ENCODE measurements at places on chromosomes 5 and 9. TPM values are rescaled to one million over a fixed set of nuclear protein-coding genes. Genes with fewer than 3 reads are reported as not detected.

CDH9 gene
- total RNA-seq = not detected

FAT2 gene
- total RNA-seq = not detected

DHX29 gene
- total RNA-seq = 15.4 TPM

MEIKIN gene
- total RNA-seq = not detected

PCDH12 gene
- not detected for total RNA-seq

PCDHA9 gene
- total RNA-seq = not detected

CNTLN gene
- total RNA-seq = not detected

STPG3 gene
- total RNA-seq = not detected

EIF4EBP3 gene
- 10.6 TPM for total RNA-seq

SLC28A3 gene
- not detected for total RNA-seq

SPEF2 gene
- total RNA-seq = 3.5 TPM

MEF2C gene
- total RNA-seq = 1.6 TPM

All from CD8-positive, alpha-beta T cell (primary cell).